Small intestine (tissue), 16 donors: ENCODE measurements at places on chromosomes 2 and 18.
A peak's percentile ranks its signal among the peaks of the same experiment; 100 is the strongest.

DNA sequence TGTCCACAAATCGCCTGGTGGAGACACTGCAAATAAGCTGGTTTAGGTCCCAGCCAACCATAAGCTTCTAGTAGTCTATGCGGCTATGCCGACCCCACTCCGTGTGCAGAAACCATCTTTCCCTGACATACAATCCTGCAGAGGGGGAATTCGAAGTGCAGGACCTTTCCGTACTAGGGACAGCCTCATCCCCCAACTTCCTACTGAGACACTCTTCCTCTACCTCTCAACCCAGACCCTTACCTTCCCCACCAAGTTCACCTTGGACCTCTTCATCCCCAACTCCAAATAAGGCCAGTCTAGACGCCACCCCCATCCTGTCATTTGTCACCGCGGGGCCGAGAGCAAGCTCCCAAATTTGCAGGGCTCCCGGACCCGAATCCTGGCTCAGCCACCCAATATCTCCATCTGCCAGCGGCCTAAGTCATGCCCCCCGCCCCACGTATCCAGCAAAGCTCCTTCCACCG, 496 bp downstream of the SUCLG1 start:
- peak overlapping the region; percentile 89 for H3K4me3 ChIP-seq
- H3K36me3 ChIP-seq, result peaks cover 3% of the 10 kb centered on the region
- H3K27ac ChIP-seq, result peak overlapping the region; percentile 72
- peak; percentile 61 for DNase-seq
- no peaks in the 10 kb centered on the region for H3K27me3 ChIP-seq

GRCh38 chr2:173654161-173654895, 299.7 kb downstream of the CDCA7 start:
- no peaks in the 10 kb centered on the region for H3K36me3 ChIP-seq
- no peaks in the 10 kb centered on the region for H3K27me3 ChIP-seq

DNA sequence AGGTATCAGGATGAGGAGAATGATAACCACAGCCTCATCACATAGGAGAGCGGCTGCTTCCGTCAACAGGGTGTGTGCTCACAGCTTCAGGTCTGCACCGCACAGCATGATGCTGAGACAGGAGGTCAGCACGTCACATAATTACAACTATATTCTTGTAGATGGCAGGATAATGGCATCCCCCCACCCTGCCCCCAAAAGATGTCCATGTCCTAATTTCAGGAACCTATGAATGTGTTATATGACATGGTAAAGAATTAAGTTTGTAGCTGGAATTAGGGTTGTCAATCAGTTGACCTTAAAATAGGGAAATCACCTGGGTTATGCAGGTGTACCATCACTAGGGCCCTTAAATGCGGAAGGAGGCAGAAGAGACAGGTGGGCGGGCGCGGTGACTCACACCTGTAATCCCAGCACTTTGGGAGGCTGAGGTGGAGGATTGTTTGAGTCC, 73.9 kb downstream of the ARL4C start:
- H3K36me3 ChIP-seq, result no peaks in the 10 kb centered on the region
- H3K27me3 ChIP-seq, result no peaks in the 10 kb centered on the region
- H3K27ac ChIP-seq, result no peak overlapping the region
- no peaks in the 10 kb centered on the region for H3K4me1 ChIP-seq

GRCh38 chr2:102449370-102449974, 23.6 kb upstream of the SLC9A4 start:
- H3K27ac ChIP-seq, result no peak overlapping the region
- H3K27me3 ChIP-seq, result no peaks in the 10 kb centered on the region
- H3K4me3 ChIP-seq, result no peak overlapping the region
- DNase-seq, result peak; percentile 35
- H3K4me1 ChIP-seq, result peaks cover 7% of the 10 kb centered on the region

DNA sequence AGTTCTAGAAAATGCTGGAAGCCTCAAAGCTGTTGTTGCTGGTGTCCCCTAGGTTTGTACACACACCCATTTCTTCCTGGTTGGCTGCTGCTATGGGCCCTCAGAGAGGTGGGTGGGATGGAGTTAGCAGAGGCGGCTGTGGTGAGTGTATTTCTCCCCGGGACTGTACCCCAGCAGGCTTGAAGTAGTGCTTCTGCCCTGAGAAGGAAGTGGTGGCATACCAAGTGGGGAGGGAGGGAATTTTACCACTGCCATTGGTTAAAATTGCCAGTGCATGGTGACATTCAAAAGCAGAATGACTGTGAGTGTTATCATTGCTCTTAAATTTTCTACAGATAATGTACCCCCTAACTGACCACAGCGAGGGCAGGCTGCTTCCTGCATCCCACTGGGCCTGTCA, 125.6 kb upstream of the CAPN13 start:
- H3K27ac ChIP-seq, result no peak overlapping the region
- H3K4me3 ChIP-seq, result no peak overlapping the region
- H3K36me3 ChIP-seq, result no peaks in the 10 kb centered on the region
- H3K4me1 ChIP-seq, result no peaks in the 10 kb centered on the region
